Left colon (tissue), 2 donors: ENCODE measurements at places on chromosomes 13 and 19. TPM values are rescaled to one million over a fixed set of nuclear protein-coding genes. Genes with fewer than 3 reads are reported as not detected.
A peak's percentile ranks its signal among the peaks of the same experiment; 100 is the strongest.

DNA sequence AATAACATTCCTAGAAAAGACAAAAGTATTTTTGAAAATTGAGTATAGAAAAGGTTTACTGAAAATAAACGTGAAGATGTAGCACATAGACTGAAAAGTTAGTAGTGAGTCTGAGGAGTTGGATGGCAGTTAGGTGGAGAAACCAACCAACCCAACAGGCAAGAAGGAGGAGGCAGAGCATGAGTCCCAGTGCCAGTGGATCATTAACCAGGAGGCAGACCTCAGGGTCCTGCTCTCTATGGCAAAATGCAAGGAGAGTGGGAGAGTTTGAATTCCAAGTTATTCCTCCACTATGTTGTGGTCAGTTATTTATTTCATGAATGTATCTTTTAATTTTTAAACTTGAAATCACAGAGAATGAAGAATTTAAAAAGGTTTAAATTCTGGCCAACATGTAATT lies 446.4 kb downstream of the GPC6 start:
- no peak for DNase-seq

MEDAG gene
- 2.3 TPM for total RNA-seq

DNA sequence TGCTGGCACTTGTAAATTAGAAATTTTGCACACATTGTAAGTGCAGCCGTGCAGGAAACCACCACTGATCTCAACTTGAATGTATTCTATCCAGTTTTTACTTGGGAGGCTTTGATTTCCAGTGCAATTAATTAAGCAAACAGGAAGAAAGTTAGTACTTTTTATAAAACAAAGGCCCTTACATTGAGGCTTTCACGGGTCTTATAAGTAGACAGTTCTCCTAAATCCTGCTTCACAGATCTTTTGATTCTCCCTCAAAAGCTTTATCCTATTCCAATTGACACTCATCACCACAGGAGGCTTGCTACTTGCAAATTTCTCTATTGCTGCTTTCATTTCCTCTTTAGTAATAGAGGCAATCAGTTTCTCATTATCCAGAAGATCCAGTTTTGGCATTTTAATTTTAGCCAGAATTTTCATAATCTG lies 90.1 kb downstream of the ERCC5 start:
- no peak for DNase-seq

DNA sequence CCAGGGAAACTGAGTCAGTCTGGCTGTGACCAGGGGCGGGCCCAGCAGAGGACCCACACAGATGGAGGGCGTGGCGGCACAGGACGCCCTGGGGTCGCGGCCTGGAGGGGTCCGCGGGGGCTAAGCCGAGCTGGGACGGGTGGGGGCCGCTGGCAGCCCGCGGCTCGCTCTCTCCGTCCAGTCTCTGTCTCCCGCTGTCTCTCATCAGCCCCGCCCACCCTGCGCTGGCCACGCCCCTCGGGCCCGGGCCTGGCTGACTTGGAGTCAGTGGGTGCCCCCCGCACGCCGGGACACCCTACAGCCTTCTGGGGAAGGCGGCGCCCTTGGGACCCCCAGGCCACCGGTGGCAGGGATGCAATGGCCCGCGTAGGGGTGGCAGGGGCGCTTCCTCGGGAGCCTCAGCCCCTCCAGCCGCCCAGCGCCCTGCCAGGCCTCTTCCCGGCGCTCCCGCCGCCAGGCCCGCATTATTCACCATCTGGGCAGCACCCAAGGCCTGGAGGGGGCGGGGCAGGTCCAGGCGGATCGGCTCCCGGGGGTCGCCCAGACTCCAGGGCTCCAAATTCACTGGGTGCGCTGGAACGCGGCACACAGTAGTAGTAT lies at the start of gene TBXA2R:
TSS of gene TBXA2R (minus strand) at position 186 of the 600 bp plus-strand sequence. CDS start 6,241 bp downstream, outside the sequence.
- DNase-seq = peak; percentile 75

DNA sequence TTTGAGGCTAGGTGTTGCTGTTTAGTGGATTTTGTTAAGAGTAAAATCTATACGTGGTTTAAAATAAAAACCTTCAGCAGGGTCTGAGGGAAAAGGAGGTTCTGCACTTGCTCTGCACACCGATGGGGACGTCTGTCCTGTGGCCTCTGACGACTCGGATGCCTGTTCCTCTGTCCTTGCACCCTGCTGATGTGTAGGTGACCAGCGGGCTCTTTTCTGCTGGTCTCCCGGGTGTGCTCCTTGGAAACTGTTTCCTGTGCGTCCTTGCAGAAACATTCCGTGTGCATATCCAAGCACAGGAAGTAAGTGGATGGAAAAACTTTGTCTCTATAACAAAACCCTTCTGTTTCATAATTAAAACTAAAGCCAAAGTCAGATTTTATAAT lies 3.8 kb downstream of the ATP4B start:
- DNase-seq = no peak

- no peak for DNase-seq
These were observed 26.9 kb downstream of the SLITRK6 start for GRCh38 chr13:85772367-85772766.

PROZ gene
- total RNA-seq = not detected

GRCh38 chr19:33416307-33417215 lies 43.1 kb downstream of the CEBPG start:
- peak; percentile 80 for DNase-seq

- DNase-seq = no peak
These were observed 313.2 kb downstream of the UQCRFS1 start for GRCh38 chr19:28899703-28900102.

IGFLR1 gene
- 7.7 TPM for total RNA-seq

NMRK2 gene
- not detected for total RNA-seq

- DNase-seq = peak; percentile 91
These were observed 22.3 kb downstream of the SLC7A1 start for GRCh38 chr13:29573190-29573589.

GRCh38 chr19:50318438-50318837 lies 10.7 kb downstream of the KCNC3 start:
- DNase-seq = no peak

DNA sequence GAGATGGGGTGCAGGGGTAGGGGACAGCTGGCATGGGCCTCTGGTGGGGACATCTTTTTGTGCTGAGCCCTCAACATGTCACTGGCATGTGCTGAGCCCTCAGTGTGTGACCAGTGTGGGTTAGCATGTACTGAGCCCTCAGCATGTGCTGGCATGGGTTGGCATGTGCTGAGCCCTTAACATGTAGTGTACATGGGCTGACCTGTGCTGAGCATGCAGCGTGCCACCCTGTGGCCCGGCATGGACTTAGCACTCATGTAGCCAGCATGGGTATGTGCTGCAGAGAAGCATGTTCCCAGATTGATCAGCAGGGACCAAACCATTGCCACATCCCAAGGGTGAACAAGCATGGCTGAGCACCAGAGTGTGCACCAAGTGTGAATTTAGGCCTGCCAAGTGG lies 11.5 kb downstream of the HIPK4 start:
- no peak for DNase-seq

MYBPC2 gene
- total RNA-seq = 0.06 TPM

GYS1 gene
- total RNA-seq = 48.6 TPM
